Stimulated activated CD4-positive, alpha-beta T cell treated with anti-CD3 and anti-CD28 coated beads, Interleukin-4, amount 100 ng/mL, for 4 hours (primary cell): ENCODE measurements at places on chromosomes 13 and 19.

GRCh38 chr13:46142776-46143175 lies 37.9 kb upstream of the CPB2 start:
- DNase-seq: no peak

DNA sequence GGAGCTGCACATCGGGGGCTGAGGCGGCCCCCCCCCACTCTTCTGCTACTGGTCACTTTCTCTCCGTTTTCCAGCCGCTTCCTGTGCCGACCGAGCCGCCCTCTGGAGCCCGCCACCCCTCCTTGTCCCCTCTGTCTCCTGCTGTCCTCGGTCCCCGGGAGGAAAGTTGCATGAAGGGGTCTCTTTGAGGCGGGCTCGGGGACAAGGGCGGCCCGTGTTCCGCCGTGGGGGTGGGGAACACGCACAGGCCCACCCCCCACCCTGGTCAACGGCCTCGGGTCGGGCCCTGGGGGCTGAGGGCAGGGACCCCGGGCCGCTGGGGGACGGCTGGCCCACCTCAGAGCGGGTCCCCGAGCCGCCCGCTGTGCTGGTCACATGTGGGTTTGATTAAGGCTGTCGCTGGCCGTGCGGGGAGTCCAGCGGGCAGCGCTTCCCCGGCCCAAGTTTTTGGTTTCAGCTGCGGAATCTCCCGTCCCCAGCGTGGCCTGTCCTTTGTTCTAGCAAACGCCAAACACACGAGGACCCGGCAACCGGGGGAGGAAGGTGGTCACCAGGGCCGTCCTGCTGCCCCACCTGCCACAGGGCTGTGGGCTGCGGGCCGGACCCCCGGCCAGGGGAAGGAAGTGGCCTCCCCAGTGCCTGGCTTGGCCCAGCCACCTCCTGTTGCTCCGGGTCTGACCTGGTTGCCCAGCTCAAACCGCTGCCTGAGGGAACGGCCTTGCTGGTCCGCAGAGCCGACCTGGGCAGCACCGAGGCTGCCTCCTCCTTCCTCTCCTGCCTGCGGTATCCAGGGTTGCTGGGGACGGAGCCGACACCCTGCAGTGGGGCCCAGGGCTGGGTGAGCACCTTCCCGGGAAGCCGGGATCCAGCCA lies 1.9 kb downstream of the EFNA2 start:
- no peak for DNase-seq

- no peak for DNase-seq
Observed at GRCh38 chr13:107842562-107843180, 372.7 kb downstream of the LIG4 start.

- DNase-seq: no peak
Observed at GRCh38 chr19:16581145-16581970, 9.1 kb upstream of the SLC35E1 start.

GRCh38 chr13:111640476-111640875 lies 320.0 kb downstream of the TEX29 start:
- no peak for DNase-seq

GRCh38 chr19:28794301-28794700 lies 418.6 kb downstream of the UQCRFS1 start:
- no peak for DNase-seq

DNA sequence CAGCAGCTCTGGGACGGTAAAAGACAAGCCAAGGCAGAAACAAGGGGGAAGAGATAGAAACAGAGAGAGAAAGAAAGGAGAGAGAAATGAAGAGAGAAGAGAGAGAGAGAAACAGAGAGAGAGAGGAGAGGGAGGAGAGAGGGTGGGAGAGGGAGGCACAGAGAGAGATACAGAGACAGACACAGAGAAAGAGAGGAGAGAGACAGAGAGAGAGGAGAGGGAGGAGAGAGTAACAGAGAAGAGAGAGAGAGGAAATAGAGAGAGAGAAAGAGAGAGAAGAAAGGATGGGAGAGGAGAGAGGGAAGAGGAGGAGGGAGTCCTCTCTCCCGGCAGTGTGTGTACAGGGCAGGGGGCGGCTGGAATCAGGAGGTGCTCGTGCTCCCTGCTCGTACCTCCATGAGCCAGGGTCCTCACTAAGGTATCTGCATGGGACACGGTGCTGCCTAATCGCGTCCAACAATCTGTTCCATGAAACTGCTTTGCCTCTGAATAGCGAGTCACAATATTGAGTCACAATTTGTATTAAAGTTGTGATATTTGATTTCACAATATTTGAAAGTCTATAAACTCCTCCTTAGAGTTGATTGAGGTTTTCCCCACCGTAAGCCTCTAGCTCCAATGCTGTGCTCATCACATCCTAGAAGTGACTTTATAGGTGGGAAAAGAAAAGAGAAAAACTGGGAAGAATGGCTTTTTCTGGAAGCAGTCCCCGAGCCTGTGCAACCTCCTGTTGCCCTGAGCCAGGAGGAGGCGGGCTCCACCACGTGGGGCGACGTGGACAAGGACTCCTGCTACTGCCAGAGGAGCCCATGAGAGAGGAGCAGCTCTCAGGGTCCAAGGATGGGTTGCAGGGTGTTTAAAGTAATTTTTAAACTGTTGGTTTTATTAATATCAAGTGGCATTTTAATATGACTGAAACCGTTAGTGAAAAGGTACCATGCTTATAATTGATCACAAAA lies 81.7 kb upstream of the ARHGEF7 start:
- DNase-seq: no peak
